Natural killer cell treated with Interleukin-12 subunit alpha and Interleukin-12 subunit beta and Interleukin-15 and Interleukin-18, amount 100 ng/mL, for 72 hours (primary cell): ENCODE measurements at places on chromosomes 11 and 22.

DNA sequence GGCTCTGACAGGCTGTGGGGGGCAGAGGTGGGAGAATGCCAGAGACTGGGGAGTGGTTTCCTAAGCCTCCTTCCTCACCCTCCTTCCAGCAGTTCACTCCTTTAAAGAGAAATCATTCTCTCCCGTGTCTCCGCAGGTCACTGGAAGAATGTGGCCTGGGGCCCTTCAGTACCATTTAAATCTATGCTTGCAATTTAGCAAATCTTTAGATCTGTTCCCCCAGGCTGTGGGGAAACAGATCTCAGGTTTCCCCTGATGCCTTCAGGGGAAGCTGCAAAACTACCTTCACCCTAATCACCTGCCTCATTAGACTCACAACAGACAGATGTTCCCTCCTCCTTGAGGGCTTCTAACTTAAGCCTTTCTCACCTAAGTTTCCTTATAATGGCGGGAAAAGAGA, 55.3 kb downstream of the KIRREL3 start:
- DNase-seq = no peak

- DNase-seq = no peak
Measured at GRCh38 chr11:131495423-131495822, 125.0 kb downstream of the NTM start.

DNA sequence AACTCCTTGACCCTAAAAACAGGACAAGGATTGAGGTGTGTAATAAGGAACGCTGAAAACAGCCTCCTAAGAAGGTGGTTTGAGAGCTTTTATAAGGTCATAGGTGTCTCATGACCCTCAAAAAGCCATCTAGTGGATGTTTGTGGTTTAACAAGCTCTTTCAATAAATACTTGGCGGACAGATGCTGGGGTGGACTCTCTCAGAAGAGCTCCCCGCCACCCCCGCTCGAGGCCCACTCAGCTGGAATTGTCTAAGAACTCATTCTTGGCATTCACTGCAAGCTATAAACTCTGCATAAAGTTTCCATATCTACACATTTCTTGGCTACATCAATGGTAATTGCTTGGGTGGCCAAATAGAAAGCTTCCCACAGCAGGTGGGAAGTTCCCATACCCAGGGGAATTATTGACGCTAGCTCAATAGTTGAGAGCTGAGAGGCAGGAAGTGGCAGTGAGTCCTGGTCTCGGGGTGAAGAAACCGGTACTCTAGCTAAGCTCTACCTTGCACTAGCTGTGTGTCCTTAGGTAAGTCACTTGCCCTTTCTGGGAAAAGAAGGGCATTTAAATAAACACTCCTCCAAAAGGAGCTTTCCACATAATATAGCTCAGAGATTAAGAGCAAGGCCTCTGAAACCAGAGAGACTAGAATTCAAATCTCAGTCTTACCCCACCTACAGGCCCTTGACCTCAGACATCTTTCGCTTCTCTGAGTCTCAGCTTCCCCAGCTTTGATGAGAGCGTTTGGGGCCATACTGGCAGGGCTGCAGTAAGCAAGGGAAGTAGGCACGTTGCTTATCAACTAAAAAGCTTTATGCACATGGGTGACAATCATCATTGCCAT, 6.4 kb downstream of the MS4A15 start:
- DNase-seq = no peak

GRCh38 chr11:96188243-96189006, 154.6 kb downstream of the MAML2 start:
- DNase-seq = no peak

GRCh38 chr11:64164392-64165312, 1.3 kb downstream of the MACROD1 start:
- no peak for DNase-seq
